ENCODE measurements at places on chromosomes 16 and 17. TPM values are rescaled to one million over a fixed set of nuclear protein-coding genes. Genes with fewer than 3 reads are reported as not detected.
A peak's percentile ranks its signal among the peaks of the same experiment; 100 is the strongest.

Gene CCDC200
- polyA plus RNA-seq, result not detected

Gene GRAPL
- not detected for polyA plus RNA-seq

Gene IL21R
- 0.83 TPM for polyA plus RNA-seq

Gene PKMYT1
- polyA plus RNA-seq, result 18.7 TPM

Gene KCNJ2
- polyA plus RNA-seq, result 0.33 TPM

Gene ROGDI
- polyA plus RNA-seq, result 27.1 TPM

DNA sequence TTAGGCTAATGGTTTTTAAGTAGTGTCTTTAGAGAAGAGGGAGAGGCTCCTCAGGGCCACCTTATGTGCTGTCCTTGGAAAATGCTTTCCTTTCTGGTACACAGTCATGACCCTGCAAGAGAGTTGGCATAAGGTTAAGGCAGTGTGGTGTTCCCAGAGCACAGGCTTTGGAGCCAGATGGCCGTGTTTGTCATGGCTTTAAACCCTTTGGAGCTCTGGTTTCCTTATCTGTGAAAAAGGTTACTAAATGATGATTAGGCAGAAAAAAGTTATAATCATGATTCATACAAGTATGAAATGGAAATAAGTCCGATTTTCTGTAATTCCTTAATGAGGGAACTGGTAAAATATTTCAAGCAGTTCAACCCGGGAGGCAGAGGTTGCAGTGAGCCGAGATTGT lies 13.2 kb downstream of the UTP4 start:
- DNase-seq, result peak; percentile 17

- DNase-seq, result peak; percentile 90
These were observed 18.7 kb upstream of the EVI2A start for GRCh38 chr17:31339906-31340661.

DNA sequence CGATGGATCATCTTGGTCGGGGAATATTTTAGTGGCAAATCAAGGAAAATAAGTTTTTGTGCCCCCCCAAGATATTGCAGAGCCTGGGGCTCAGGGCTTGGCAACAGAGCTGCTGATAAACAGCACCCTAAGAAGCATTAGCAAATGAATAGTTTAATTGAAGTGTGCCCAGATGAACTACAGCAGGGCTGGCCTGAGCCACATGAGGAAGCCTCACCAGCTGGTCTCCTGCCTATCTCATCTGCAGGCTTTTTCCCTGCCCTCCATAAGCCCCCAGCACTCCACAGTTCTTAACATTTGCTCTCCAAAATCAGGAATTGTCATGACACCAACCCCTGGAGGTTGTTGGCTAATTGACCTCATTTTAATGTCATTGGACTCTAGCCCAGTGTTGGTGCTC lies 480.2 kb downstream of the HS3ST3B1 start:
- no peak for DNase-seq

DNA sequence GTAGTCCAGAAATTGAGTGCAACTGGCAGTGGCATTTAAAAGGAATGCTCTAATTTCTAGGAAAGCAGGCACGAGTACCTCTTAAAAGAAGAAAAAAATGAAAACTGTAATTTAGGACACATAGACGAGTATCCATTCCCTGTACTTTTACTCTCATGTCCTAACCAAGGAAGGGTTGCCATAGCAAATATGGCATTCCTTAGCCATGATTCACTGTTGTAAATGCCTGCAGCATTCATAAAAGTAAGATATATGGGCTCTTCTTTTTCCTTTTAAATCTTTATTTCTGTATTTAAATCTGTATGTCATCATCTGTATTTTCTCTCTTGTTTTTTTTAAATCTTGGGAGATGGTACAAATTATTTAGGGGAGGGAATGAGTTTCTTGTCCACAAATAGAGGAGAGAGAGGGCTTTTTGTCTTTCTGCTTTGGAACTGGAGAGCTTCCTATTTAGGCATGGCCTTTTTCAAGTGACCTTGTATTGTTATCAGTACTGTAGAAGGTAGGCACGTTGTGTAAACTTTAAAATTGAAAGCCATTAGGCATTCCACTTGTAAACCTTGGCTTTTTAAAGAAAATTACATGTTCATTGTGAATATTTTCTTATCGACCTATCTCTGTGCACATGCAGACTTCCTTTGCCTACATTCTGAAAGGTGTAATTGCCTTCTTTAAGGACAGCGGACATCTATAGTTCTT lies 50.0 kb downstream of the TENT4B start:
- peak; percentile 93 for DNase-seq

DNA sequence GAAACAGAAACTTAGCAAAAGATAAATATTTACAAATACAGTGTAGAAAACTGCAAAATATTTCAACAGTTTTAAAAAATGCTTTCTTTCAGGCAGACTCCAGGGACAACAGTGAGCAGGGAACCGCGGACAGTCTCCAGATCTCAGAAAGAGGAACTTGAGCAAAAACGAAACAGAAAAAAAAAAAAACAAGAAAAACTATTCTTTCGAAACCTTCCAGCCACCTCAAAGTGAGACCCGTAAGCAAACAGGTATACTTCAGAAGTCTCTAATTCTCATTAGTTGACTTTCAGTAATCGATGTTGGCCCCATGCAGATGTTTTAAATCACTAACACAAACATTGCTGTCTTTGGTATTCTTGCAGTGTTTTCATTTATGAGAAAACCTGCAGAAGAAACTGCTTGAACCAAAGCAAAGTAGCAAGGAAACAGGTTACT lies 15.7 kb upstream of the CCL1 start:
- DNase-seq, result no peak

GRCh38 chr16:26983426-26983825 lies 83.3 kb upstream of the C16orf82 start:
- peak; percentile 62 for DNase-seq

- DNase-seq, result no peak
These were observed 34.3 kb upstream of the RPRML start for GRCh38 chr17:47013341-47013740.

DNA sequence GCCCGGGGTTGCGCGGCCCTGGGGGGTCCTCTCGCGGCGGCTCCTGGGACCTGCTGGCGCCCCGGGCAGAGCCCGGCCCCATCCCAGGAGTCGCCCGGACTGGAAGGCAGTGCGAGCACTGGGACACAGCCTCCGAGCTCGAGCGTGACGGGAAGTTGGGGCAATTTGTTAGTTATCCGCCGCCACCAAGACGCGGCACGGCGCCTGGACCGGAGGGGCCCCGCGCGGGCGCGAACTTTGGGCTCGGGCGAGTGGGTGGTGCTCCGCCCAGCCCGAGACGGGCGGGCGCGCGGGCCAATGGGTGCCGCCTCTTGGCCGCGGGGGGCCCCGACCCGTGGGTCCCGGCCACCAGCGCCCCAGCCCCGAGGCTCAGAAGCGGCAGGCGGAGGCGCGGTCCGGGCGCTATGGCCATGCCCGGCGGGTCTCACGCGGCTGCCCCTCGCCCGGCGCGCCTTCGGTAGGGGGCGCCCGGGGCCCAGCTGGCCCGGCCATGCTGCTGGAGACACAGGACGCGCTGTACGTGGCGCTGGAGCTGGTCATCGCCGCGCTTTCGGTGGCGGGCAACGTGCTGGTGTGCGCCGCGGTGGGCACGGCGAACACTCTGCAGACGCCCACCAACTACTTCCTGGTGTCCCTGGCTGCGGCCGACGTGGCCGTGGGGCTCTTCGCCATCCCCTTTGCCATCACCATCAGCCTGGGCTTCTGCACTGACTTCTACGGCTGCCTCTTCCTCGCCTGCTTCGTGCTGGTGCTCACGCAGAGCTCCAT lies at the start of gene ADORA2B:
Gene ADORA2B, plus strand, starts transcription at position 372 of the 768 bp plus-strand sequence. Its CDS starts 119 bp downstream, at position 491.
- DNase-seq, result peak; percentile 71

- no peak for DNase-seq
These were observed 387.3 kb downstream of the MAF start for GRCh38 chr16:79213214-79213613.
